WTC11 (cell line): ENCODE measurements at places on chromosomes 16 and 17. TPM values are rescaled to one million over a fixed set of nuclear protein-coding genes. Genes with fewer than 3 reads are reported as not detected.
A peak's percentile ranks its signal among the peaks of the same experiment; 100 is the strongest.

The MPV17L gene
- 5.4 to 8.4 TPM (median 6.4 TPM) in 3 replicates for total RNA-seq

DNA sequence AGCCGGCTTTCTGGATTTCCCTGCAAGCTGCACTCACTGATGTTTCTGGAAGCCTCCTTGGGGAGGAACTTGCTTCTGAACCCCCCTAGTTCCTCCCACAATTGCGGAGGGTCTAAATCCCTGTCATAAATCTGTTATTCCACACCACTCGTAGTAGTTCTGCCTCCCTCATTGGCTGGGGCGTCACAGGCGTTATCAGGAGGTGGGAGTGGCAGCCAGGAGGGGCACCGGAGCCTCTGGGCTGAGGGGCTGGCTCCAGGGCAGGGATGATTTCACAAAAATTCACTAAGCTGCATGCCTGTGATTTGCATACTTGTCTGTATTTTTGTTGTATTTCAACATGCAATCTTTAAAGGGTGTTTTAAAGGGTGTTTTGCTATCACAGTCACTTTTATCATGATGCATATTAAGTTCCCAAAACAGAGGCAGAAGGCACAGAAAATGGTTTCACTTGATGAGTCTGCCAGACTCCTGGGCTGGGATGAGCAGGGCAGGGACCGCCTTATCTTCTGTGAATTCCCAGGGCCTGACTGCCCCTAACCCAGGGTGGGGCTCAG, 176.2 kb upstream of the FOXF1 start:
- peaks cover 9% of the 10 kb centered on the region for H3K27me3 ChIP-seq
- H3K27ac ChIP-seq: no peak overlapping the region
- no peak overlapping the region for H3K4me3 ChIP-seq

The ARHGAP23 gene
- 49.1 to 66.0 TPM (median 56.6 TPM) in 3 replicates for total RNA-seq

DNA sequence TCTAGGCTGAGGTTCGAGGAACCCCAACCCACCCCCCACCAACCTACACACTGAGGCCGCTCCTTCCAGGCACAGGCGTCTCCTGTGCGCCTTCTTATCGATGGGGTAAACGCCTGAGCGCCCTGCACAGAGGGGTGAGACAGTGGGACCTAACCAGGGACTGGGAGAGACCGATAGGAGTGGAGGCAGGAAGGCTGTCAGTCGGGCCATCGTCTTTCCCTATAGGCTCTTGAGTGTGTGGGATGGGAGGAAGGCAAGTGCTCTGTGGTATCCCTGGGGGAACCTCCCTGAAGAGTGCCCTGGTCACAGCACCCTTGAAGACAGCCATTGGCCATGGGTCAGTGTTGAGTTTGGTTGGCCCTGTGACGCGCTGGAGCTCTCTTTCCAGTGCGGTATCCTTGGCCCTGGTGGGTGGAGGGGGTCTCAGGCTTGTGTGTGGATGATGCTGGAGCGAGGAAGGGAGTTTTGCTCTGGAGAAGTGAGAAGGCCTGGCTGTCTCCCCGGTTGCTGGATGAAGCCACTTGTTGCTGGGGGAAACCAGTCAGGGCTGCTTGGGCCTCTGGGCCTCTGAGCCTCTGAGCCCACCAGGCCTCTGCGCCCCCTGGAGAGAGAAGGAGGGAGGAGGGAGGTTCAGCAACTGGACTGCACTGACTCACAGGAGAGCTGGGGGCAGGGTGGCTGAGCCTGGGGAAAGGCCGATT, 1.7 kb downstream of the GPRC5C start:
- H3K36me3 ChIP-seq: no peaks in the 10 kb centered on the region; the same call in 1 of the 2 replicates
- peak overlapping the region; percentile 80 for H3K4me3 ChIP-seq
- H3K27ac ChIP-seq: peak overlapping the region; percentile 30; the same call in 1 of the 2 replicates
- DNase-seq: no peak

The CACNA1H gene
- 38.0 to 46.9 TPM (median 46.4 TPM) in 3 replicates for total RNA-seq

GRCh38 chr17:29469276-29469675, 79.1 kb downstream of the TAOK1 start:
- no peak for DNase-seq
- no peaks in the 10 kb centered on the region for H3K27me3 ChIP-seq
- no peaks in the 10 kb centered on the region for H3K4me1 ChIP-seq
- H3K27ac ChIP-seq: no peak overlapping the region
- no peak overlapping the region for H3K4me3 ChIP-seq
- peaks cover 41% of the 10 kb centered on the region for H3K36me3 ChIP-seq

DNA sequence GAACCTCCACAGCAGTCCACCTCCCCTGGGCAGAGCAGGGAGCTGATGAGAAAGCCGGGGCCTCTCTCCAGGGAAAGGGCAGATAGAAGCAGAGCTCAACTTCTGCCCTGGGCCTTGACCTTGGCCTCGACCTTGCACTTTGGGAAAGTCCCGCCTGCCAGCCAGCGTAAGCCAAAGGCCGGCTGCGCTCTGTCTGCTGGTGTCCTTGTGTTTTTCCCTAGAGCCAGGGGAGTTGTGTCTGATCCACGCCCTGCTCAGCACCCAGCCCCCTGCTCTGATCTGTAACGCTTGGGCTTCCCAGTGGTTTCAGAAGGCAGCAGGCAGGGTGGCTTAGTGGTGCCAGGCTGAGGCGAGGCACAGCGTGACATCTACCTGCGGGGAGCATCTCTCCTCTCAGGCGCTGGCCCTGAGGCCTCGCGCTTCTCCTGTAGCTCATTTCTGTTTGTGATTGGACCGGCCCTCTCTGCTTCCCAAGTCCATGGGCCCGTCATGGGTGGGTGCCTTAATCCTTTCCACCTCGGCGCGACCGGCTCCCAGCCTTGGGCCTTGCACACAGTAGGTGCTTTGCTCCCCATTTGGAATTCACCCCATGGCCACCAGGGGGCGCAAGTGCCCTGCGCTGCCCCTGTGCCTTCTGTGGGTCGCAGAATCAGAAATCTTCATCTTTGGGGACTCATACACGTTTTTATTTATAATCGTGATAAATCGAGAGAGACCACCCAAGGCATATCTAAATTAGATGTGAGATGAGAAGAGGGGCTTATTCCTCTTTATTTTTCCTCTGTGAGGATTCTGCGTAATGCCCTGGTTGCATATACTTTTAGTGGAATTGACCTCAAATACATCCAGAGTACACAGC, 24.2 kb downstream of the SGSH start:
- no peaks in the 10 kb centered on the region; the same call in 1 of the 2 replicates for H3K27me3 ChIP-seq
- DNase-seq: peak; percentile 81
- peaks cover 7% of the 10 kb centered on the region for H3K4me1 ChIP-seq
- H3K27ac ChIP-seq: peak overlapping the region; percentile 9; the same call in 1 of the 2 replicates
- no peak overlapping the region for H3K4me3 ChIP-seq
- no peaks in the 10 kb centered on the region for H3K36me3 ChIP-seq
